MM.1S (cell line): ENCODE measurements at places on chromosomes 12 and 14.

DNA sequence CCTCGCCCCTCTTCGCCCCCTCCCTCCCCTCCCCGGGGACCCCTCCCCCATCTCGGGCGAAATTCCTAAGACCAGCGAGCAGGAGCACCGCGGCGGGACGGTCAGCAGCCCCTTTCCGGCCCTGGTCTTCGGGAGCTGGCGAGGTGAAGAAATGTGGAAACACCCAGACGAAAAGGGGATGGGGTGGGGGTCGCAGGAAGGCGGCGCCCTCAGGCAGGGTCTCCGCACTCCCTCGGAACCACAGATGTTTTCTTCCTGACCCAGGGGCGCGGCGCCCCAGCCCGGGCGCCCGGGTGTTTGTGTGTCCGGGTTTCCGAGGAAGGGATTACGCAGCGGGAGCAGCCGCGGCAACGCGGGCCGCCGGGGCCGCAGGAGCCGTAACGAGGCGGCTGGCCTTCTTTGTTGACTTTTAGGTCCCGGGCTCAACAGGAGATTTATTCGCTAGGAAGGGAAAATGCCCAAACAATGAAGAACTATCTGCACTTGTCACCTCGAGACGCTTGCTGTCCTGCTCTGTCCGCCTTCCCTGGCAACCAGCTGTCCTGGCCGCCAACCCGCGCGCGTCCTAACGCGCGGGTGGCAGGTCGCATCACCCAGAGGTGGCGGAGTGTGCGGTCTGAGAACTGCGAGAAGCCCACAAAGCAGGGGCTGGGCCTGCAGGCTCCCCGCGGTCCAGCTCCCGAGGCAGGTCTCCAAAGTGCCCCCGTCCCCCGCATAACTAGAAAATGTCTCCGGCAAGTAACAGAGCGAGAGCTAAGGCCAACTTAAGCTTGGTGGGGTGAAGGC, 7.0 kb downstream of the FOXA1 start:
- DNase-seq, result no peak

DNA sequence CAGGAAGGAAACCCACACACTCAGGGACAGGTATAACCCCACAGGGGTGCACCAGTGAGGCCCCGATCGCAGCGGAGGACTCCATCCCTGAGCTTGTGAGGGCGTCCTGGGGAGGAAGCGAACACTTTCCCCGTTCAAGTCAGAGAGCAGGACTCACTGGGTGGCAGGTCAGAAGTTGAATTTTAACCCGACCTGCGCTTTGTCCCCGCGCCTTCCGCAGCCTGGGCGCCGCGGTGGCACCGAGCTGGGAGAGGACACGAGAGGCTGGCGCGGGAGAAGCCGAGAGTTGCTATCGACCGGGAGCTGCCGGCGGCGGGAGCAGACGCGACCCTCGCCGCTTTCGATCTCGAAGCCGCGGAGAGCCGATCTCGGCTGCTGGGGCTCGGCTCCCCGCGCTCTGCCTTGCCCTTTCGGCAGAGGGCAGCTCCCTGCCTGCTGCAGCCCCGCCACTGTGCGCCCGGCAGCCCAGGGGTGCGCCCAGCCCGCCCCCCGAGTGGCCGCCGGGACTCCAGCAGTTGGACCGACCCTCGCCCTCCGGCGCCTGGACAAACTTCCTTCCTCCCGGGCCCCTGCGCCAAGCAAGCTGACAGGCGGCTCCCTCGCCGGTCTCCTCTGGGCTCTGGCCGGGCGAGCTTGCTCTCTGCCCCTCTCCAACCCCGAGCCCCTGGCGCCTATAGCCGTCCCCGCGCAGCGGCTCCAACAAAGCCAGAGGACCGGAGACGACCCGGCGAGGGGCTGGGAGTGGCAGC, 918 bp downstream of the LIN7A start:
- DNase-seq, result peak; percentile 44

DNA sequence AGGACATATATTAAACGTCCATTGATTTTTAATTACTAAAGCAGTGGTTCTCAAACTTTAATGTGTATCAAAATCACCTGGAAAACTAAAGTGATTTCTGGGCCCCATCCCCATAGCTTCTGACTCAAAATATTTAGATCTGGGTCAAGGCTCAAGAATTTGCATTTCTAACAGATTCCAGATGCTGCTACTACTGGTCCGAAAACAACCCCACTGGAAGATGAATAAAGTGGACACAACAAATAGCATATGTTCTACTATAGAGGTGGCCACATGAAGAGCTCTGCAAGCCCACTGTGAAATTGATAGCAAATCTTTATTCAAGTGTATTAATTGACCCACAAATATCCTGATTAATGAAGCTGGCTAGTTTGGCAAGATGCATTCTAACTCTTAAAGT, 69.4 kb downstream of the SPATA7 start:
- no peak for DNase-seq

DNA sequence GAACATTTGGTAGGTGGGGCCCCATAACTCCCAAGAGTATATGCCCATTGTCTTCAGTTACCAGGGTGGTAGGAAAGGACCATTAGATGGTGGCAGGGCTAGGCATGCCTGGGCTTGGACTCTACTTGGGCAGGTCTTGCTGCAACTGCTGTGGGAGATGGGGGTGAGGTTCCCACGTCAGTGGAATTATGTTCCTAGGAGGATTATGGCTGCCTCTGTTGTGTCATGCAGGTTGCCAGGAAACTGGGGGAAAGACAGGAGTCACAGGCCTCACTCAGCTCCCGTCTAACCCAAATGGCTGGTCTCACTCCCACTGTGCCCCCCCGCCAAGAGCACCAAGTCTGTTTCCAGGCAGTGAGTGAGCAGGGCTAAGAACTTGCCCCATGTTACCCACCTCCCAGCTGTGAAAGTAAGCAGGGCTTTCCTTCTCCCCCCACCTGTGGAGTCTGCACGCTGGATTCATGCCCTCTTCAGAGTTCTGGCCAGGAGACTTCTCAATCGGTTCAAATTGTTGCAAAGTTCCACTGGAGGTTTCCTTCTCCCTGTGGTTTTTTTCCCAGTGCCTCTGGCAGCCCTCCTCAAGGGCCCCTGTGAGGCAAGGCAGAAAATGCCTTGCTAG, 337.5 kb downstream of the CCDC91 start:
- no peak for DNase-seq

DNA sequence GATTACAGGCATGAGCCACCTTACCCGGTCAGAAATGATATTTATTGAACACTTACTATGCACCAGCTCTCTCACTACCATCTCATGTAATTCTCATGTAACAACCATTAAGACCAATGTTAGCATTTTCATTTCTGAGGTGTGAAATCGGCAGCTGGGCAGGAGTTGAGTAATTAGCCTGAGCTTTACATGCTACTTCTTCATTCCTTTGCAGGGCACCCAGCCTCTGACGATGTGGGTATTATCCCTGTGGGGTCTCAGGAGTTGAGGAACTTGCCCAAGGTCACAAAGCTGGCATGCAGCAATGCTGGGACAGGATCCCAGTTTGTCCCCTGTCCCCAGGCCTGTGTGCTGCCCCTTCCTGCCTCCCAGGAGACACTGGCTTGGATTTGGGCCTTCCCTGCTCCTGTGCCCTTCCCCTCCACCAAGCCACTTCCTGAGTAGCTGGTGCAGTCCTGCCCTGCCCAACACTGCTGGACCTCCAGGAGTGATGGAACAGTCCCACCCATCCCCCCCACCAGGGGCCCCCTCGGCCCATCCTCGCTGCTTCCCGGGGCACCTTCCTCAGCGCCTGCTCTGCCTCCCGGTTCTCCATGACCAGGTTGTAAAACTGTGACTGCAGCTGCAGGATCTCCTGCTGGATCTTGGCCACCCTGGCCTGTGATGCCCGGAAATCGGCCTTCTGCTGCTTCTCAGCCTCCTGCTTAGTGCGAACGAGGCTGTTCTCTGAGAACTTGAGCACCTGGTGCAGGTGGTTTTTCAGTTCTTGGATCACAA, 14.7 kb downstream of the RITA1 start:
- no peak for DNase-seq

GRCh38 chr12:111363578-111363977, 5.3 kb downstream of the PHETA1 start:
- no peak for DNase-seq

- no peak for DNase-seq
Measured at GRCh38 chr12:52871291-52872039, 22.7 kb upstream of the KRT78 start.

DNA sequence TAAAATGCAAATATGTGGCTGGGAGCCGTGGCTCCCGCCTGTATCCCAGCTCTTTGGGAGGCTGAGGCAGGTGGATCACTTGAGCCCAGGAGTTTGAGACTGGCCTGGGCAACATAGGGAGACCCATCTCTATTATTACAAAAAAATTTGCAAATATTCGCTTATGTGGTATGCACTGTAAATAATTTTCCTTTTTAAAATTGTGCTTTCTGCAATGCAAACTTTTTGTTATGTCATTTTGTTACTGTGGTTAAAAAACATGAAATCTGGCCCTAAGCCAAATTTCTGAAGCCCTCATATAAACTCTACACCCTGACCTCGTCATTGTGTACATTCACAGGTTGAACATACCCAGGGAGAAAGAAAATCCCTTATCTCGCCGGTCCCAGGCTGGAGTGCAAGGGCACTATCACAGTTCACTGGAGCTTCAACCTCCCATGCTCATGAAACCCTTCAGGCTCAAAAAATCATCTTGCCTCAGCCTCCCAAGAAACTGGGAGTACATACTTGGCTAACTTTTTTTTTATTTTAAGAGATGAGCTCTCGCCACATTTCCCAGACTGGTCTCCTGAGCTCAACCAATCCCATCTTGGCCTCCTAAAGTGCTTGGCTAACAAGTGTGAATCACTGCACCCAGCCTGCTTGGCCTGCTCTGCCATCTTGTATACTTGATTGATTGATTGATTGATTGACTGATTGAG, 24.7 kb downstream of the TRAPPC6B start:
- no peak for DNase-seq

GRCh38 chr14:50045039-50045711, 71.2 kb downstream of the VCPKMT start:
- peak; percentile 16 for DNase-seq

DNA sequence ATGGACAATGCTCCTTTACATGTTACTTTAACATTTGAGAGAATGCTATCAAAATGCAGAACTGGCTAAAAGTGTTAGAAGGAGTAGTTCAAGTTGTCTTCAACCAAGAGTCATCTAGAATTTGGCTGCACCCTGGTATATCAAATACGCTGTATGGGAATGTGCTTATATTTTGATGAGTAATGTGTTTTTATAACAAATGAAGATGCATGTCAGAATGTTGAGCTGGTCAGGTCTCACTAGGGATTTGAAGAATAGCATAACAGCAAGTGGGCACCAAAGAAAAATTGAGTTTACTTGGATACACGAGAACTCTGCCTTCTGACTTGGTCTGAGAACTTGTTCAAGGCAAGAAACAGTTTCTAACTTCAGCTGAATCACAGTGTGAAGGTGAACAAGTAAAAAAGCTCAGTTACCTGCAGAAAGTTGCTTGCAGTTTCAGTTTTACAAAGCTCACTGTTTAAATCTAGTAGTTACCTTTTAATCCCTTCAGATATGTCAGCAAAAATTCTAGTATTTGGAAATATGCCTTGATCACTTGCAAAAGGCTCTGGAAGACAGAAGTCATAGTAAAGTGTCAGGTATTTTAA, 82.3 kb downstream of the PDE3A start:
- peak; percentile 64 for DNase-seq

- peak; percentile 43 for DNase-seq
Measured at GRCh38 chr12:103495469-103496456, at the start of gene C12orf42. Gene C12orf42 (minus strand): TSS chr12:103495968. CDS start chr12:103478426, 17,542 bp downstream.

GRCh38 chr14:101849125-101849524, 87.6 kb downstream of the PPP2R5C start:
- DNase-seq, result no peak

- no peak for DNase-seq
Measured at GRCh38 chr12:3117591-3118015, 40.4 kb downstream of the TSPAN9 start.

DNA sequence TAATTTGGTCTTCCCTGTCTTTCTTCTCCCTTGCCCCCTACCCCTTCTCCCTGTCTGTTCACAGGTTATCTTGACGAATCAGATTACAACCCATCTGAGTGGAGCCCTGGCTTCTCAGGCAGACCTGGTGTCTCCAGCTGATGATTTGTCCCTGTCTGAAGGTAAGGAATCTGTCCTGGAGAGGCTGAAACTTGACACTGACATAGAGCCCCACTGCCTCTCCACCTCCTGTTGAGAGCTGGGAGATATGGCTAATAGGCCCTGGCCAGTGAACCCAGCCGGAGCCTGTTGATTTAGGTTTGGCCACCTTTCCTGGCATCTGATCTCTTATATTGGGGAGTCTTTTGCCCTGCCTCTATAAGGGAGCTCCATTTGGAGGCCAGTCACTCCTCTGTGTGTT, 472.2 kb downstream of the RAD51B start:
- no peak for DNase-seq

GRCh38 chr12:20868277-20868676, 57.8 kb downstream of the SLCO1B3 start:
- no peak for DNase-seq

- no peak for DNase-seq
Measured at GRCh38 chr12:94231709-94232108, 83.3 kb downstream of the PLXNC1 start.

DNA sequence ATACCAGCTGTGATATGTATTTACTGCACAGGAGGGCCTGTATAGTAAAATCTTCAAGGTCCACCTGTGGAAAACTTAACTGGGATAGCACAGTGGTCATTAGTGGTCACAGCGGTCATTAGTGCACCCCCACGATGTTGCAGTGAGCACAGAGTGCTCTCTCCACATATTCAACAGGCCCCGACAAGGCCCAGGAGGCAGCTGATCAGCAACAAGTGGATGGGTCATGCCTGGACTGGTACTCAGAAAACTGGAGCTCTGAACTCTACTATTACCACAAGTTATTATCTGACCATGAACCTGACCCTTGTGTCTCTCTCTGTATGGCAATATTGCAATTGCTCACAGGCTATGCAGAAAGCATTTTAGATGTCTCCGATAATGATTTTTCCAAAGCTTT, 129.5 kb downstream of the SLC35F4 start:
- no peak for DNase-seq

GRCh38 chr12:40921563-40922163, 229.4 kb downstream of the CNTN1 start:
- DNase-seq, result peak; percentile 48

DNA sequence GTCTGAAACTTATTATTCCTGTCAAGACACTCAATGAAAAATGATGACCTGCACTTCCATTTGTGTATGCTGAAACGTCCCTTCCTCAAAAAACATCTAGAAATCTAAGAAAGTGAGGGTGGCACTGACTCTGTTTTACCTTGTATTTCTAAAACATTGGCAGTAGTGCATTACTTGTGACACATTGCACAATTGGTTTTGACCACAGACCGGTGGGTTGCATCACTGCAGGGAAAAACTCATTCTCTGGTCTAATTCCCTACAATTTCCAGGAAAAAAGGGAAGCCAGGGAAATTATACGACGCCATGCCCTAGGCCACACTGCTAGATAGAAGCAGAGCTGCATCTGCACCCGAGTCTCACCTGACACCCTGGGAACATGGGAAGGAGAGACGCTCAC, 156.7 kb downstream of the NTF3 start:
- no peak for DNase-seq
